ENCODE measurements at places on chromosomes 6 and 20.

DNA sequence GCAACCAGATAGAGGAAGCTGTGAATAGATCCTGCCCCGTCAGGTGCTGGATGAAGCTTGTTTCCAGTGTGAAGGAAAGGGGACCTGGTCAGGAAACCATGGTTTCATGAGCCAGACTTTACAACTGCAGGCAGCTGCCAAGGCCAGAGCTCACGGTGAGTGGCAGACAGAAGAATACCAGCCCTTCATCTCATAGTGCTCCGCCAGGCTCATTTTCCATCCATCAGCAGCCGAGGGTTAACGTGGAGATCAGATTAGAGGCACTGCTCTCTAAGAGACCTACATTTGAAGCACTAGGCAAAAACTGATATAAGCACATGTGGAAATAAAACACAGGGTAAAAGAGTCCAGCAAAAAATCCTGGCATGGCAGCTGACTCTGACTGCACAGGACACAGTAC, 172.4 kb downstream of the CD24 start:
- no peak for DNase-seq

DNA sequence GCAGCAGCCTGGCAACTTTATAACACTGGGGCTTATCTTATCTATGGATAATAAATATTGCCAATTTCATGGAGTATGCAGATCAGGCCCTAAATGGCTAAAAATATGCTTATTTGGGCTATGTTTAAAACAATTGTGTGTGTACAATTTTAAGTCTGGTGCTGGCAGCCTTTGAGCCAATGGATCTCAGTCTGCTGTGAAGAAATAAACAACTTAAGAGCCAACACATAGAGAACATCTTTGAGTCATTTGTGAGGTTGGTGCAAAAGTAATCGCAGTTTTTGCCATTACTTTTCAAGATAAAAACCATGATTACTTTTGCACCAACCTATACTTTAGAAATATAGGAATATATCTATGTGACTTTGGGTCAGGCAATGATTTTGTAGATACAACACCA, 129.1 kb upstream of the CARMIL1 start:
- DNase-seq: no peak

GRCh38 chr20:50438986-50439407, 71.2 kb upstream of the PTPN1 start:
- DNase-seq: no peak

- no peak for DNase-seq
Measured at GRCh38 chr6:151091571-151091970, 148.2 kb upstream of the AKAP12 start.

- DNase-seq: no peak
Measured at GRCh38 chr6:159728531-159728964, 1.2 kb downstream of the WTAP start.

DNA sequence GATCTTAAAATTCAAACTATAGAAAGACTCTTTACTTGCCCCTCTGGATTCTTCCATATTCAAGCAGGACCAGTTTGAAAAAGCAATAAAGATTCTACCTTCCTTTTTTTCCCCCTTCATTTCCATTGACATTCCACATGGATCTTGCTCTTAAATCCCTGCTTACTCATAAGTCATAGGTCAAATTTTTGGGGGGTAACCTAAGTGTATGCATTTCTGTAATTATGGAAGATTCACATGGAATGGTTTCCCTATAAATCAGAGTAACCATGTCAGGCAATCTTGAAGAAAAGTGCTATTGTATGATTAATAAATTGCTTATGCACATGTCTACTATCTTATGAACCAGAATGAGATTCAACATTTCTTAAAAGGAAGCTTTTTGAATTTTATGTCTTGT, 551.0 kb downstream of the HAO1 start:
- DNase-seq: no peak

GRCh38 chr6:84615113-84615850, 149.1 kb downstream of the TBX18 start:
- DNase-seq: no peak

GRCh38 chr6:127959869-127960268, 59.0 kb upstream of the THEMIS start:
- no peak for DNase-seq

DNA sequence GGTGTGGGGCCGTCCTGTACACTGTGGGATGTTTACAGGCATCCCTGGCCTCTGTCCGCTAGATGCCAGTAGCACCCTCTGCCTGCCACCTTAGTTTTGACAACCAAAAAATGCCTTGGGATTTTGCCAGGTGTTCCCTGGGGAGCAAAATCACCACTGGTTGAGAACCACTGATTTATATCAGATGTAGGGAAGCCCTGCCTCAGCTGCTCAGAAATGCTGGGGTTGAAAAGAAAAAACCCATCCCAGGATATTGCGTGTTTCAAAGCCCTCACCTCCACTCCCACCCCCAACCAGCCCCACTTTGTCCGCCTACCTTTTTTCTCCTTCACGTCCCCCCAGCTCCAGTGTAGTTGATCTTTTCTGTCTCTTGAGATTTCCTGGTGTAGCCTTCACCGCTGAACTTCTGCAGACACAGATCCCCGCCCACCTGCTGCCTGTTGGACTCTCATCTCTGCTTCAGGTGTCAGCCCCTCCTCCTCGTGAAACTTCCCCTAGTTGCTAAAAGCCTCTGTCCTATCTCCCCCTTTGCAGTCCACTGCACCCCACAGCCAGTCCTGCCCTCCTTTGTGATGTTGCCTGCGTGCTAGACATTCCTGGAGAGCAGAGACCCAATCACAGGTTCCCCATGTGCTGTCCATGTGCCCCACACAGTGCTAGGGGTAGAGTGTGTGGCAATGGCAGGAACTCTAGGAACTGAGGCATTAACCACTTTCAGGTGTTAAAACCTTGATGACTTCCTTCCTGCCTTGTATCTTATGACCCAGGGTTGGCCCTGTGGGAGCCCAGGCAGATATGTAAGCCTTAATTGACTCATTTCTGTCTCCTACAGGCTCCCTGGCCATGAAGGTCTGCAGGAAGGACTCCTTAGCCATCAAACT, 98.9 kb downstream of the TBC1D7 start:
- DNase-seq: no peak

- no peak for DNase-seq
Measured at GRCh38 chr6:54236984-54237383, 71.3 kb upstream of the TINAG start.

- DNase-seq: no peak
Measured at GRCh38 chr6:125587666-125588632, 161.5 kb upstream of the HEY2 start.

DNA sequence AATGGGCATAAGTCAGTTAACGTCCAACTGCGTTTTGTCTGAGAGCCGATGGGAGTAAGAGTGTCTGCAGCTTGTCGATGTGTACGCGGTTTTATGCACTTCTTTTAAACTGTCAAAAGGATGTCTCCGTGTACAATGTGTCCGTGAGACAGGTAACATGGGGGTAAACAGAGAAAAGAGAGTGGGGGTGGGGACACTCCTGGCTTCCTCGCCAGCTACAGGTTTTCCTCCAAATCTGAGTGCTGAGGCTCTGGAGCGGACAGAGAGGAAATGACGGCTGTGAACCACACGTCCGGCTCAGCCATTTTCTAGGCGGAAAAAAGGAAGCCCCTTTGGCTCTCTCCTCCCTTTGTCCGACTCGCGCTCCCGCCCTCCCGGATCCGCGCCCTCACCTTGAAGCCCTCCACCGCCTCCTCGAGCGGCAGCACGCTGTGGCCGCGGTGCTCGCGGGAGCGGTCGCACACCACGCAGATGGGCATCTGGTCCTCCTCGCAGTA, 916 bp downstream of the TRIM27 start:
- DNase-seq: no peak

- no peak for DNase-seq
Measured at GRCh38 chr6:43524483-43524961, 7.6 kb downstream of the POLR1C start.

DNA sequence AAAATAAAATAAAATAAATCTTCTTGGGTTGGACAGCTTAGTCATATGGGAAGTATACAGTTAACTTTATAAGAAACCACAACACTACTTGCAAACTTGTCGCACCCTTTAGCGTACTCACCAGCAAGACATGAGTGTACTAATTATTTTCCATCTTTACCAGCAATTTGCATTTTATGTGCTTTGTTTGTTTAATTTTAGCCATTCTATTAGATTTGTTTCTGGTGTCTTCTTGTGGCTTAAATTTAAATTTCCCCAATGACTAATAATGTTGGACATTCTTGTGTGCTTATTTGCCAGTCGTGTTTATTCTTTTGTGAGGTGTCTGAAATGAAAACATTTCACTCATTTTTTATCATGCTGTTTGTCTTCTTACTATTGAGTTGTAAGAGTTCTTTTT, 1172.2 kb upstream of the CITED2 start:
- DNase-seq: no peak

DNA sequence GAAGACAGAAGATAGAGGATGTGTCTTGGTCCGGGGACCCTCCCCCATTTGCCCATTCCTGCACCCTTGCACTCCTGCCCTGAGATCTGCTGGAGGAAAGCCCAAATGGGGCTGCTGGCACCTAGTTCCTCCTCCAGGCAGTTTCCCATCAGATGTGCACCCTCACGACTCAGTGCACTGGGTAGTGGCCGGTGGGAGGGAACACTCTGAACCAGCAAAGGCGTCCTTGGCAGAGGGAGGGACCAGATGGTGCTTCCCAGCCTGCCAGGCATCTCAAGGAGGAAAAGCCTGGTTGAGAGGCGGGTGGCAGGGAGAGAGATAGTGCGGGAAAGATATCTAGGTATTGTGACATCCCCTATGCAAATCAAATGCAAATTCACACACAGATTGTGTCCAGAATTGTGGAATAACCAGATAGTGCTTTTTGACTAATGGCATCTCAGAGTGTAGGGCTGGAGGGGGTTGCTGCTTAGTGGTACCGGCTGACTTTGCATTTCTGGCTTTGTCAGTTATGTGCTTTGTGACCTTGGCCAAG, 19.5 kb downstream of the TMEM151B start:
- DNase-seq: no peak

GRCh38 chr20:32411955-32412706, 54.0 kb downstream of the ASXL1 start:
- DNase-seq: no peak

DNA sequence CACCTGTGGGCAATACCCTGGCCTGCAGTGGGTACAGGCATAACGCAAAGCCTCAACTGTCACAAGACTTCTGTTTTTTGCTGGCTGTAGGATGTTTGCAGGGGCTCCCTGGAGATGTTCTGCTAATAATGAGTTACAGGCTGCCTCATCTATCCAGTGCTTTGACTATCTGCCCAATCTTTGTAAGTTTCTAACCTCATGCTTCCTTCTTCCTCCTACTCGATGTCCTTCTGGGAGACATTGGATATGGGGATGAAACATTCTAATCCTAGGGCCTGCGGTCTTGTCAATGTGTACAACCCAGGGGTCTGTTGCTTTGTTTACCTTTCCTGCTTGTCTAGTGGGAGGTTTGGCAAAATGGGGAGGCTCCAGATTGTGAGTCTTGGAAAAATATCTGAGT, 136.8 kb upstream of the TCF21 start:
- no peak for DNase-seq

DNA sequence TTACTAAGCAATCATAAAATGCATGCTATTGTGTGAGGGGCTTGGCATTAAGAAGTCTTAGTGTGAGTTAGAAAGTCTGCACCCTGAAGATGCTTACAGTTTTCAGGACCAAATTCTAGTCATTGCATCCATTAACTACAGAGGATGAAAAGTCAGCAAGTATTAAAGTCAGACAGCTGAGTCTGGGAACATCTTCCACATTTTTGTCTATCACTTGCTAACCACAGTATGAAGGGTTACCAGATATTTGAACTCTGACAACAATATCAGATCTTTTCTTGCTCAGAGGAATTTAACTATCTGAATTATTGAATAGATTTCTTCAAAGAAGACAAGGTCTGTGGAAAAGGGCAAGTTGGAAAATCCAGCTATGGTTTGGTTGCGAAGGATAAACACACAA, 264.4 kb downstream of the BTBD9 start:
- no peak for DNase-seq

GRCh38 chr20:13382786-13383185, 161.7 kb downstream of the ISM1 start:
- DNase-seq: no peak

DNA sequence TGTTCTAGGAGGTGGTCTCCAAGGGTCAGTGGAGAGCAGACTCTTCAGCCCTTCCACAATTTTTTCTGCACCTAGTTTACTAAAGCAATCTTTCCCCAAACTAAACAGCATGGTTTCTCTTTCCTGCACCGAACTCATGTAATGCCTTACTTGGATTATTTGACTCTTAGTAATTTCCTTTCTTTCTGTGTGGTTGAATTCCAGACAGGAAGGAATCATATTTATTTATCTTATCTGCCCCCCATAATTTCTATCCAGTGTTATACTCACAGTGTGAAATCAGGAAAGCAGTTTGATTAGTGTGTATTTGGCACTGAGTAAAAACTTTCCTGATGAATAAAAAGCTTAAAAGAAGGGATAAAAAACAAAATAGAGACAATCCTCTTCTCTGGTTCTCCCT, 140.3 kb upstream of the STMND1 start:
- DNase-seq: no peak

DNA sequence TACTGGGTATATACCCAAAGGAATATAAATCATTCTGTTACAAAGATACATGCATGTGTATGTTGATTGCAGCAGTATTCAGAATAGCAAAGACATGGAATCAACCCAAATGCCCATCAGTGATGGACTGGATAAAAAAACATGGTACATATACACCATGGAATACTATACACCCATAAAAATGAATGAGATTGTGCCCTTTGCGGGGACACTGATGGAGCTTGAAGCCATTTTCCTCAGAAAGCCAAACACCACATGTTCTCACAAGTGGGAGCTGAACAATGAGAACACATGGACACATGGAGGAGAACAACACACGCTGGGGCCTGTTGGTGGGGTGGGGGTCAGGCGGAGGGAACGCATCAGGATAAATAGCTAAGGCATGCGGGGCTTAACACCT, 41.3 kb upstream of the MAPK13 start:
- DNase-seq: no peak

- no peak for DNase-seq
Measured at GRCh38 chr20:56503916-56504315, 20.6 kb upstream of the FAM209A start.

- no peak for DNase-seq
Measured at GRCh38 chr6:97689078-97689754, 406.2 kb upstream of the MMS22L start.

DNA sequence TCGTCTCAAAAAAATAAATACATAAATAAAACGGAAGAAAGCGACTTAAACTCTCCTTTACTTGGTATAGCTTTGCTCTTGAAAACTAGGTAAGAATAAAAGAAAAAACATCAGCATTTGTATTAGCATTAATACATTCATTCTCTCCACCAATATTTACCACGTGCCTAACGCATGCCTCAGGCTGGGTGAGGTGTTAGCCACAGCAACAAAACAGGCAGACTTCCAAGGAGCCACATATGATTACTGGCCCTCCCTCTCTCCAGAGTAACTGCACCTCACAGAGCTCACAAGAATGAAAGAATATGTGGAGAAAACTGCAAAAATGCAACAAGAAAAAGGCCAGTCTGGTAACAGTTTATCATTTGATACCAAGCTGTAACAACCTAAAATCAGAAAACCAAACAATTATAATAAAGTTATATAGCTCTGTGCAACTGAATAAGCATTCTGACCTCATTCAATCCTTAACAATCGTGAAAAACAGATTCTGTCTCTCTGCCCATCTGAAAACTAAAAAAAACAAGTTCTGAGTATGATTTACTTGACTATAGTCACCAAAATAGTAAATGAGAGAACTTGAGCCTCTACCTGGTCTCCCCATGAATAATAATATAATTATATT, 5.2 kb downstream of the NAPB start:
- no peak for DNase-seq

- DNase-seq: no peak
Measured at GRCh38 chr6:90183587-90184333, 112.9 kb downstream of the BACH2 start.

GRCh38 chr6:116176596-116176995, 50.7 kb upstream of the COL10A1 start:
- no peak for DNase-seq

Data from cortex of kidney (tissue), 1 donor.